ENCODE measurements at places on chromosomes 1 and 21.

DNA sequence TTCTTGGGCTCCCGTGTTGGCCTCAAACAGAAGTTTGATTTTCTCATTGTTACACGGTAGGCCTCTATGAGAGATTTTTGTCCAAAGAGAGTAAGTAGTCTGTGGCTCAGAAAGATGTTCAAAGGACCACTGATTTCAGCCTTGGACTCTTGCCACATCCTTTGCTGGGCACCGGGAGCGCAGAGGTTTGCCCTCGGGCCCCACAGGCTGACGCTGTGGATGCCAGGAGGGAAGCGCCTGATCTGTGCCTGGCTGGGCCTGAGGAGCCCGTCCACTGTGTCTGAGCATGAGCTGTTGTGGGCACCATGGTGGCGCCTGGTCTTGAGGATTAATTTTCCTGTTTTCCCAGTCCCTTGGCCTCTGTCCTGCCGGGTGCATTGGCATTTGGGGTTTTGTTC lies 52.3 kb downstream of the PCNT start:
- no peak for DNase-seq

DNA sequence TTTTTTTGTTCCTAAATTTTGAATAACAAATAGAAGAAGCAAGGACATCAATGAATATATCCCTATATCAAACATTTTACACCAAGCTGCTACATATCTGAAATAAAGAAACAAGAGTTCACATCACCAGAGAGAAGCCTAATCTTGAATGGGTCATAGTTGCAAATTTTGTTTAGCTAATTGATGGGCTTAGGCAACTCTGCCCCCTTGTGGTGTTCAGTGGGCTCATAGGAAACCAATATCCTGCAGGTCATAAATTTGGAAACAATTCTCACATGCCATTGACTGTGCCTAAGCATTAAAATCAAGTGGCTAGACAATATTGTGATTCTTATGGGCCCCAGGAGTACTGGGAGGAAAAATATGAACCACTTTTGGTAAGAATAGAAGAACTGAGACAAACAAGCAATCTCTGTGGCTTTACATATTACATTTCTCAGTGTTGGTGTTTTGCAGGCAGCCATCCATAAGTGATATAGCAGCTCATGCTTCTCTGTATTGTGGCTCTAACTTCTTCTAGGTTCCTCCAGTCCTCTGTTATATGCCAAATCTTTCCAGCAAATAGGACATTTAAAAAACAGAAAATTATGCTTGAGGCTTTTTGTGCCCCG lies 1262.8 kb upstream of the PRMT6 start:
- DNase-seq, result no peak

- no peak for DNase-seq
These were observed 11.9 kb upstream of the CAPN2 start for GRCh38 chr1:223700388-223700918.

- DNase-seq, result no peak
These were observed 26.3 kb downstream of the DUSP10 start for GRCh38 chr1:221715321-221716169.

GRCh38 chr1:147077081-147077480 lies 95.2 kb downstream of the PRKAB2 start:
- no peak for DNase-seq

DNA sequence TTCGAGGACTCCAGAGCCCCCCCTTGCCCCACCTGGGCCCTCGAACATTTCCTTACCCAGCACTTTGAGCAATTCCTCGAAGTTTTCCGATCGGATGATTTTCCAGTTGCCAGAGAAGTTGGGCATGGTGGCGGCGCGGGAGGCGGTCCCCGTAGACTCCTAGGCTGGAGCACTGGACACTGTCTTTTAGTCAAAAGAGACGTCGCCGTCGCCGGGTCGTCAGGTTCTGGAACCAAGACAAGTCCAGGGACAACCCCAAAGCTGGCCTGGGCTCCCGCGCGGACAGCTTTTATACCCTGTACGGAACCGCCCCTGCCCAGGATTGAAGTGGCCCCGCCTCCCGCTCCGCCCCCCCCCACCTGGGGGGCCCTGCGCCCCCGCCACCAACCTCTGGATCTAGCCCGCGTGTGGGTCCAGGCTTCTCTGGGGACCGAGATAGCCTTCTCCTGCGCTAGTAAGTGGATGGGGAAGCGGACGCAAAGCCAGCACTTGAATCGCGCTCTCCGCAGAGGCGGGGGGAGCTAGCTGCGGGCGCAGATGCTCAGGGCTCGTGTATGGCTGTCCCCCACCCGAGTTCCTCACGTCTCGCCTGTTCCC lies at the start of gene CRABP2:
TSS of gene CRABP2 (minus strand) at position 263 of the 597 bp plus-strand sequence. CDS start at position 126, 137 bp downstream.
- no peak for DNase-seq

GRCh38 chr1:92186081-92186480 lies 31.6 kb upstream of the C1orf146 start:
- DNase-seq, result no peak

DNA sequence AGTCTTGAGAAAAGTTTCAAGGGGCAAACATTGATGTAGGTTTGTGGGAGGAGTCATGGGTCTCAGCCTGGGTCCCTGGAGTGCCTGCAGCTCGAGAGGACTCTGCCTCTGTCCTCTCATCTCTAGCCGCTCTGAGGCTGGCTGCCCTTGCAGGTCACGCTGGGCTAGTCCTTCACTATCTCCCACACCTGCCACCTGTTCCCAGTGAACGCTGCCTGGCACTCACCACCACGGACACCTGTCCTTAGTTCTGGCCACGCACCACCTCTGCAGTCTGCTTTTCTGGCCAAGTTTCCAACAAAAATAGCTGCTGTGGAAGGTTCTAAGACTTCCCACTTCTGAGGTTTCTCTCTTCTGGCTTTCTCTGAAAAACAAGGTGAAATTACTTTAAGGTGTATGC lies 52.5 kb downstream of the SH3BGR start:
- no peak for DNase-seq

- peak; percentile 21 for DNase-seq
These were observed 626 bp downstream of the CXADR start for GRCh38 chr21:17513214-17514123.

GRCh38 chr1:197471248-197471985 lies 203.4 kb downstream of the CRB1 start:
- no peak for DNase-seq

- no peak for DNase-seq
These were observed 67.6 kb downstream of the PKN2 start for GRCh38 chr1:88751714-88752113.

DNA sequence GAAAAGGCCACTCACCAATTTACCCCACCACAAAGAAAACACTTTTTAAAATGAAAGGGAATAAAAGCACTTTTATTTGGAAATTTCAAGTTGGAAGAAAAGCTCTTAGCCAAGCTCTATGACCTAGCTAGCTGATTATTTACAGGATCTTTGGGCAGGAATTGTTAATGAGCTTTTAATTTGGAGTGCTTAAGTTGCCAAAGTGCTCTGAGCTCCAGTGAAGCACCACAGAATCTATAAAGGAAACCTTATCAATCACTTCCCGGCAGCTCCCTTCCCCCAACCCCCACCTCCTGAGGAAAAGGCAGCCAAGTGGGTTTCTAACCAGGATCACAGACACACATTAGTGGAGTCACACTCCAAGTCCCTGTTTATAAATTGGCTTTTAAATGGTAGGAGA lies 1.5 kb downstream of the ERI3 start:
- DNase-seq, result no peak

- DNase-seq, result no peak
These were observed 48.9 kb upstream of the CAPZB start for GRCh38 chr1:19534281-19534680.

- no peak for DNase-seq
These were observed 121.2 kb downstream of the LMX1A start for GRCh38 chr1:165235155-165235776.

GRCh38 chr1:17875171-17875881 lies 120.2 kb downstream of the ACTL8 start:
- DNase-seq, result no peak

GRCh38 chr1:90486996-90487395 lies 230.1 kb downstream of the BARHL2 start:
- no peak for DNase-seq

GRCh38 chr1:203778146-203778545 lies 13.2 kb downstream of the LAX1 start:
- DNase-seq, result no peak

GRCh38 chr1:151318975-151319374 lies 8.2 kb downstream of the PI4KB start:
- no peak for DNase-seq

- DNase-seq, result no peak
These were observed 675.1 kb upstream of the BRINP3 start for GRCh38 chr1:191152776-191153175.

DNA sequence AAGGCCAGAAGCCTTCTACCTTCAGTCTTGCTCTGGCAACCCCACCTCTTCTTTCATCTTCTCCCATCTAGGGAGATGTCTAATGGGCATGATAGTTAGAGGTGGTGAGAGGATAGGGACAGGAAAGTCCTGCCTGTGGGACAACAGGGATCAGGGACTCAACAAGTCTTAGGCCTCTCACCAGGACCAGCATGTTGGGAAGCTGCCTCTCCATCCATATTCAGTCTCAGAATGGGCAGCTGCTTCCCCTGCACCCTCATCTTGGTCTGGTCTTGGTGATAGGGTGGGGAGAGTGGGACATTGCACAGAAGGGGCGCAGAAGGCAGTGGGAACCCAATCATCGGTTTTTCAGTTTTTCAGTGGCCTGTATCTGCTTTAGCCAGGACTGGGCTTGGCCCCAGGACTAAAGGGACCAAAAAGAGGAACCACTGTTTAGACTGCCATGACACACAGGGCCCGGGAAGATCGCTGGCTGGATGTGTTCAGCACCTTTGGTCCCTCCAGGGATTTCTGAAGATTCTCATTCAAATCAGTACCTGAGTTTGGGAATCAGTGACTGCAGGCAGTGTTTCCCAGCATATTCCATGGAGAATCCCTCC lies 12.7 kb downstream of the RHEX start:
- no peak for DNase-seq

GRCh38 chr21:45331531-45332147 lies 43.9 kb upstream of the POFUT2 start:
- no peak for DNase-seq

DNA sequence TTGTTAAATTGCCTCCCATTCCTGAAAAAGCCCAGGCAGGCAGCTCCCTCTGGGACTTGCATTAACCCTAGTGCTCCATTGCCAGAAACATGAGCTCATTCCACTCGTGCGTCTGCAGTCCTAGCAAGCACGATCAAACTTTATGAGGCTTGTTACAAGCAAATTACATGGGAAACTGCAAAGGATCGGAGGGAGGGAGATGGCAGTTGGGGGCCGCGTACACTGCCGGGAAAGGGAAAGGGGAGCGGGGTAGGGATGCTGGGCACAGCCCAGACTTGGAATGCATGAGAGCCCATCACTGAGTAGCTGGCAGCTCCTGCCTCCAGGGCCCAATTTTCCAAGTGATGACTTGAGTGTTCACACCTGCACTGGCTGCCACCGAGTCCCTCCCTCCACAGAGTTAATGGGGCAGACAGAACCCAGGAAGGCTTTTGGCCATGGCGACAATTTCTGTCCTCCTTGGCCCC lies 169.9 kb downstream of the BRINP2 start:
- DNase-seq, result no peak

DNA sequence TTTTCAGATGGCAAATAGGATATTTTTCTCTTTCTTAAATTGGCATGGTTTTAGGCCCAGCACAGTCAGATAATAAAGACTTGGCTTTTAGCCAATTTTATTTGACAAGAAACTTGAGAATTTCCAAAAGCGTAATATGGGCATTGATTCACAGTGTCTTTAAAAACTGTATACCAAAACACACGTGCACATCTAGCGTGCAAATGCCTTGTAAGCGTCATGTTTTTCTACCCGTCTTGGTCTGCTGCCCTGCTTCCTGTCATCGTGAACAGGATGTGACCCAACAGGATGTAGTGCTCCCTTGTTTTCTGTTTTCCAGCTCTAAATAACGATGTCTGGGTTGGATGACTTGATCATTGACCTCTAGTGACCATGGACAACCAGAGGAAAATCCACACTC lies 24.7 kb upstream of the SLC44A3 start:
- DNase-seq, result no peak

DNA sequence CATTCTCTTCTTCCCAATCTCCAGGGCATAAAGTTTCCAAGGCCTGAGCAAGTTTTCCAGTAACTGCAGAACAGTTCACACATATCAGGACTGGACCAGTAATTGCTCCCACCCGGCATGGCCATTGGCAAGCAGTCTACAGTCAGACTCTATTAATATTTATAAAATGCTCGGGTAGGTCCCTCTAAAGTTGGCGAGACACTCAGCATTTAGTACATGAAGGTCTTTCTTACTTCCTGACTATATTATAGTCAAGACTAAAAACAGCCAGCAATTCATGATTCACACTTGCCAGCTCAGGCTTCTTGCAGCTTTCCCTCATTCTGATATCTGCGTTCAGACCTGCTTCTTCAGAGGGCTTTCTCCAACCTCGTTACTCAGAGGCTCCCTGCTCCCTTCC lies 25.4 kb downstream of the GADD45A start:
- DNase-seq, result no peak

GRCh38 chr21:26826801-26827200 lies 18.4 kb downstream of the ADAMTS1 start:
- DNase-seq, result no peak

GRCh38 chr1:28135371-28136168 lies 40.9 kb downstream of the PTAFR start:
- no peak for DNase-seq

DNA sequence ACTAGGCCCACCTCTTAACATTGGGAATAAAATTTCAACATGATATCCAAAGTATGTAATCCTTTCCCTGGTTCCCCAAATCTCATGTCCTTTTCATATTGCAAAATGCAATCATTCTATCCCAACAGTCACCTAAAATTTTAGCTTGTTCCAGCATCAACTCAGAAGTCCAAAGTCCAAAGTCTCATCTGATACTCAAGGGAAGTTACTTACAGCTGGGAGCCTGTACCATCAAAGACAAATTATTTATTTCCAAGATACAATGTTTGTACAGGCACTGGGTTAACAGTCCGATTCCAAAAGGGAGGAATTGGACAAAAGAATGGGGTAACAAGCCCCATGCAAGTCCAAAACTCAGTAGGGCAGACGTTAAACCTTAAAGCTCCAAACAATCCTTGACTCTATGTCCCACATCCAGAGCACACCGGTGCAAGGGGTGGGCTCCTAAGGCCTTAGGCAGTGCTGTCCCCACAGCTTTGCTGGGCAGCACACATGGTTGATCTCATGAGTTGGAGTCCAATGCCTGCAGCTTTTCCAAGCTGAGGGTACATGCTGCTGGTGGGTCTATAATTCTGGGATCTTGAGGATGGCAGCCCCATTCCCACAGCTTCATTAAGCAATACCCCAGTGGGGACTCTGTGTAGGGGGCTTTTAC lies 78.8 kb downstream of the DDAH1 start:
- DNase-seq, result no peak

DNA sequence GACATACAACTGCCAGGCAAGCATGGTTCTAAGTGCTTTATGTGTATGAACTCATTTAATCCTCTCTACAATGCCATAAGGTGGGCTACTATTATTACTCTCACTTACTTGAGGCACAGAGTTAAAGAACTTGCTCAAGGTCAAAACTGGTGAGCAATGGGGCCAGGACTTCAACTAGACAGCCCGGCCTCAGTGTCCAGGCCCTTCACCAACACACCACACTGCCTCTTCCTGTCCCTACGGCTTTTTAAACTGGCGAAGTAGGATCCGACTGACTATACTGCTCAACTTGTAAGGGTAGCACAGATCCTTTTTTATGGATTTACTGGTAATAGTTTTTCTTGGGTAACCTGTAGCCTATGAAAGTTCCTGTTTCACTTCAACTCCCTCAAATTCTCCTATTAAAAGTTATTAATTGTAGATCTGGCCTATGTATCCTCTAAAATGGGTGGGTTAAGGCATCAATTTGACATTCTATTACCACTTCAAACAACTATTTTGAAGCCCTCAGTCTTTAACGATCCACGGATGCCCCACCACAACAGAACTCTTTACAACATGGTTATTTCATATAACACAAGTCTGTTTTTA lies 4.3 kb downstream of the ERRFI1 start:
- DNase-seq, result no peak

GRCh38 chr1:184745929-184746638 lies 8.6 kb downstream of the EDEM3 start:
- no peak for DNase-seq
